Activated T-helper 1 cell treated with Interleukin-2 at 50 U/mL for 16 hours (primary cell): ENCODE measurements at places on chromosomes 3 and 15.

GRCh38 chr3:135078283-135078682 lies 283.2 kb downstream of the EPHB1 start:
- DNase-seq = no peak

DNA sequence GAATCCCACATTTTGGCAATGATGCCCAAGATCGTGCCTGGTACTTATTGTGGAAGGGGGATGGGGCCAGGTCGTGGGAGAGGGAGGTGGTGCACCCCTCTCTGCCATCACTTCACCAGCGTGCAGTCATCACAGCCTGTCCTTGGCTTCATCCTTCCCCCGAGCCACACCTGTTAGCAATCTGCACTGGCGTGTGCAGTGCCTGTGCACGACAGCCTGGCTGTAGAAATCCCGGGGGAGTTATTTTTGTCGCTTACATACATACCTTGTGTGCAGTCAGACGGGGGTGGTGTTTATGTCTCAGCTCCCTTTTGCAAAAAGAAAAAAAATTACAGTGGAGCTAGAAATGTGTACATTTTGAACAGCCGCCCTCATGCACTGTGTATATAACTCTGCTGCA lies 216.0 kb downstream of the TLE3 start:
- DNase-seq = no peak

DNA sequence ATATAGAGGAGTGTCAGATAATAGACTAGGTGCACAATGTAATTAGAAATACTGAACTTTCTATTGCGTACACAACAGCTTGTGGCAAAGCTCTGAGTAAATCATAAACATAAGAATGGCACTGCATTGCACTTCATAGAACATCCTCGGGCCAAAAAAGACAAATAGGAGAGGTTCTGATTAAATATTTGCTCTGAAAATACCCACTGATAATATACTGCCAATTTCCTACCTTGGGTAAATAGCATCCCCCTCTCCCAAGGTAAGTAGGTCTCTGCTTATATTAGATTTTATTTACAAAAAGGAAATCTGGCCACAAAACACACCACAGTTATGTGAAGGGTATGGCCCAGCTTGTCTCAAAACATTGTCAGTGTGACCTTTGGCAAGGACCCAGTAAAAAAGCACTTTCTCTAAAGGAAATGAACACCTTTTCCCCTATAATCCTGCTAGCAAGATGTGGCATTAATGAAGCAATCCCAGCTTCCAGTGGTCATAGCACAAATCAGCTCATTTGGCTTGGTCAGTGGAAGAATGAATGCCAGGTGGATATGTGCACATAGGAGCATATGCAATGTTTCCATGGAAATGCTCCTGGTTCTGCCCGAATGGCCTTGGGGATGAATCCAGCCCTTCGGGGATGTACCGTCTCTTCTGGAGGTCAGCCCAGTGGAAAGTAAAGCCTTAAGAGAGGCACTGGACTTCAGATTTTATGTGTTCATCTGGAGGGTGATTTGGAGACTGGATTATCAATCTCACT lies 315.9 kb downstream of the LSAMP start:
- DNase-seq = no peak

- DNase-seq = no peak
Measured at GRCh38 chr3:55014081-55014480, 86.2 kb upstream of the LRTM1 start.

DNA sequence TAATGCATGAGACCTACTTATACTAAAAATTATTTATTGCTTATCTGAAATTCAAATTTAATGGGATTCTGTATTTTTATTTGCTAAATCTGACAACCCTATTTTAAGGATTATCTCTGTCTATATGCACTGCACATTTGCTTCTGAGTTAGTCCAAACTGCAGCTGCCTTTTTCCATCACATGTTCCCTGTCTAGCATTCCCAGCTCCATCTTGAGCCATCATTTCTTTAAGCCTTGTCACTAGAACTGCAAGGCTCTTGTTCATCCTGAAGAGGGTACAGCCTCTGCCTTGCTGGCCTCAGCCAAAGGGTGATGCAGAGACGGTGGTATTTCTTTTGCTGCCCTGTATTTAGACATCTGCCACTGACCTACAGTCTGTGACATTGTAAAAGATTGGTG lies 125.8 kb upstream of the STT3B start:
- DNase-seq = no peak

- no peak for DNase-seq
Measured at GRCh38 chr15:97522347-97522746, 438.2 kb upstream of the ARRDC4 start.
